ENCODE measurements at places on chromosomes 5 and 9. TPM values are rescaled to one million over a fixed set of nuclear protein-coding genes. Genes with fewer than 3 reads are reported as not detected.
A peak's percentile ranks its signal among the peaks of the same experiment; 100 is the strongest.

GRCh38 chr5:148937830-148938521, 111.6 kb downstream of the ADRB2 start:
- no peak for DNase-seq

SPATA31D4 gene
- total RNA-seq = not detected

DNA sequence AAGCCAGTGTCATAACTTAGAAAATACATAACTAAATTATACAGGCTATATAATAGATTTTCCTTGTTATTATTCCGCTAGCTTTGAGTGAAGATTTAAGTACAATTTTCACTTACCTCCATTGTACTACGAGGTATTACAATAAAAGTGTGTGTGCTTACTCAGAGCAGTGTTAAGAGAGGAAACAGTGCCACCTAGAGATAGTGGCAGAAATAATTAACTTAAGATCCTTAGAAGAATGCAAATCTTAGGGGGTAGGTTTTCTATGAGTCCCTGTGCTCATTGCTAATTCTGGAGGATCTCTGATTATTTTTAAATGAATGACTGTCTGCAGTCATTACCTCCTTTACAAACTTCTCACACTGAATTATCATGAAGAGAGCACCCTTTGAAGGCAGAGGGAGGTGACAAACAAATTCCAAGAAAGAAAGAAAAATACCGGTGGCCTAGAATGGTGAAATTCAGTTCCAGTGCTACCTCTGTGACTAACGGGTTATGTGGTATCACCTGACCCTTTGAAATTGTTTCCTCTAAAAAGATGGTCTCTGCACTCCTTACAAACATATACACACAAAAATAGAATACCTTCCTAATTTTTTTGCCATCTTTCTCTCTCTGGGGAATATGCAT, 379.8 kb downstream of the TRIM36 start:
- DNase-seq = peak; percentile 85

- no peak for DNase-seq
Measured at GRCh38 chr5:154881986-154882385, 23.6 kb downstream of the CNOT8 start.

GRCh38 chr9:99286536-99286935, 64.5 kb downstream of the SEC61B start:
- DNase-seq = no peak

RMRP gene
- 23,349 TPM for total RNA-seq

DNA sequence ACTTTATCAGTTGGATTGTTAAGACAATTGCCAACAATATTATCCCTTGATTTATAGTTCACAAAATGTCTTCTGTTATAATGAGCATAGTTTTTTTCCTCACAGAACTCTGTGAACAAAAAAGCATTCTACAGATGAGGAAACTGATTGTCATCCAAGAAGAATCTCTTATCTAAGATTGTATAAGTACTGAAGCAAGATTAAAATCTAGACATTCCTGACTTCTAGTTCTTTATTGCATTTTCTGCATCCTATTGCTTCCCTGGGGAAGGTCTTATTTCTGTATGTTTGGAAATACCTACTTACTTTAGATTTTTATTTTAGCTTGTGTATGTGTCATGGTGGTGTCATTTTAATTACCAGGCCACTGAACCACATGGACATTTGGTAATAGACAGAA, 884.9 kb upstream of the WWC1 start:
- DNase-seq = no peak

DNA sequence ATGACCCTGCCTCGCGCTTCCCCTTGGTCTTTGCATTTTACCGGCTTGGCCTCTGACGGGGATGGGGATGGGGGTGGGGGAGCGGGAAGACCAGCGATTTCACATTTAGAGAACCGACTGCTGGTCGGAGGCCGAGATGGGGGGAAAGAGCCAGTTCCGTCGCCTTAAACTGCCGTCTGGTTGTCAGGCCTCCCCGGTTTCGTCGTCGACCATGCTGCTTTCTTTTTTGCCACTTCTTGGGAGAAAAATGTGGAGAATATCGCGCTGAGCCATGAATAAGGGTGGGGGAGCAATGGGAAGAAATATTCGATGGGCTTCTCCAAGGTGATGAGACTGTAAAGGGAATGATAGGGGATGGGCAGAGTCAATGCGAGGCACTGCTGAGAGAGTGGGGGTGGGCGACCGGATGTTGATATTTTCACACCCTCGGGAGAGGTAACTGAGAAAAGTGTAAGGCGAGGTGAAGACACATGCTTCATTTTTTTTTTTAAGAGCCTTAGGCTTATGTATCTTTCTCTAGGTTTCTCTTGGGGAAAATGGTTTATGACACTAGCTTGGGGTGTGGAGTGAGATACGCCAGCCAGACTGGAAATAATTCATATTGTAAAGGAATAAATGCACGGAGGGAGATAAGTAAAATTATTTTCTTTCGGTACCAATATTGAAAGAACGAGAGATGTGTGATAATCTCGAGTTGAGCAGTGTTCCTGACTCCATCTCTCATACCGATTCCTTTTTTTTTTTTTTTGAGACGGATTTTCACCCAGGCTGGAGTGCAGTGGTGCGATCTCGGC, 1.1 kb downstream of the KIF2A start:
- DNase-seq = peak; percentile 83

DNA sequence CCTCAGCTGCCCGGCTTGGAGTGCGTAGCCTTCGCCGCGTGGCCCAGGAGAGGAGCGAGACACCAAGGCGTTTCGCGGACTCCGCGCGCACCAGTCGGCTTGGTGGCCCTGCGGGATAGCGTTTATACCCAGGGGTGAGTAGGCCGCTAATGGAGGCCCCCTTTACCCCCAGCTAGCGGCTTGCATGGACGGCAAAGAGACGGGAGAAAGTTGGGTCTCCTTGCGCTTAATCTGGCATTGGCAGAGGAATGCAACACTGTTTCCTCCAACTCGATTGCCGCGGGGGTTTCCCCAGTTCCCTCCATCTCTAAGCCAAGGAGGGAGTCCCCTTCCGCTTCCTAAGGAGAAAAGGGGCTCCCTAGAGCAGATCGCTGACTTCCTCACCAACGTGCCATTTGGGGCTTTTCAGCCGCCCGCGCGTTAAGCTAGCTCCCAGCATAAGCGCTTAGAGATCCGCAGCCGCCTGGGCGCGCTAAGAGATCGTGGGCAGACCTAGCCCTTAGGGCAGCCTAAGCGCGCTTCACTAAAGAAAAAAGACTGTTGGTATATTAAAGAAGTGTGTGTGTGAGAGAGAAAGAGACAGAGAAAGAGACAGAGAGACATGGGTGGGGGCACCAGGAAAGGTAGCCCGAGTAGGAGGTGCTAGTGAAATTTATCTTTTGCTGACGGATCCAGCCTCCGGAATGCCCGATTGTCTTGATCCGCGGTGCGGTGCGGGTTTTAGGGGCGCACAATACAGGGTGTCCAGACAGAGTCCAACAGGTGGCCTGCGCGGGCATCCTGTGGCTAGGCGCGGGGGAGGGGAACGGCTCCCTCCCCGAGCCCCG, 597.9 kb upstream of the SGCD start:
- no peak for DNase-seq
